ENCODE measurements at places on chromosomes 2 and 18.
A peak's percentile ranks its signal among the peaks of the same experiment; 100 is the strongest.

DNA sequence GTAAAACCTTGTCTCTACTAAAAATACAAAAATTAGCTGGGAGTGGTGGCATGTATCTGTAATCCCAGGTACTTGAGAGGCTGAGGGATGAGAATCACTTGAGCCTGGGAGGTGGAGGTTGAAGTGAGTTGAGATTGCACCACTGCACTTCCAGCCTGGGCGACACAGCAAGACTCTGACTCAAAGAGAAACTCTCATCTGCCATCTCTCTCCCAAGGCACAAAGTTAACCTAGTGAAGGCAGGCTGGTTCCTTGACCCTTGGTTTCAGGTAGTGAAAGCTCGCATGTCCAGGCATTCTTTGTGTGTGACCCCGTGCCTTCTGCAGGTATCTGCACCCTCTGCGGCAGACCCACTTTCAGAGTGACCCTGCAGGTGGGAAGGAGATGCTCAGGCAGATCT is 100.0 kb downstream of the WDSUB1 start:
- DNase-seq: no peak

DNA sequence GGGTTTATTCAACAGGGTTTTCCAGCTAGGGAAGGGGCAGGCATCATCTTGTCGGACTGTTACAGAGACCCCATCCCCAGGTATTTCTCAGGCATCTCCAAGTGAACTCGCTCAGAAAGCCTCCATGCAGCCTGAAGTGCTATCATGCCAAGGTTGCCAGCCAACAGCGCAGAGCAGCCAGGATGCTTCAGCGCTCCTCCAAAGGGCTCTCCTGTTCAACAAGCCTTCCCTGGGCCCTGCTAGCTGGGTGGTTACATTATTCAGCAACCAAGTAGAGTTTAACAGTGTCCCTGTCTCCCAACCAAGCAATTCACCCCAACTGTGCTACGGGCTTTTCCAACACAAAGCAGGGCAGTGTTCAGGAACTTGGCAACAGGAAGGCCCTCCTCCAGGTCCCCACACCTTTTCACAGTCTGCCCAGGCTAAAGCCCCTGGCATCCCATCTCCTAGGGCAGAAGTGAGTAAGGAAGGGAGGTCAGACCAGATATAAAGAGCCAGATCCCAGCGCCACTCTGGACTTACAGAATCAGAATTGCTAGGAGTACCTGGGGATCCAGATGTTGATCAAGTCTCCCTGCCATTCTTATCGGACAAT is 52.9 kb downstream of the ZBTB7C start:
- DNase-seq: no peak

DNA sequence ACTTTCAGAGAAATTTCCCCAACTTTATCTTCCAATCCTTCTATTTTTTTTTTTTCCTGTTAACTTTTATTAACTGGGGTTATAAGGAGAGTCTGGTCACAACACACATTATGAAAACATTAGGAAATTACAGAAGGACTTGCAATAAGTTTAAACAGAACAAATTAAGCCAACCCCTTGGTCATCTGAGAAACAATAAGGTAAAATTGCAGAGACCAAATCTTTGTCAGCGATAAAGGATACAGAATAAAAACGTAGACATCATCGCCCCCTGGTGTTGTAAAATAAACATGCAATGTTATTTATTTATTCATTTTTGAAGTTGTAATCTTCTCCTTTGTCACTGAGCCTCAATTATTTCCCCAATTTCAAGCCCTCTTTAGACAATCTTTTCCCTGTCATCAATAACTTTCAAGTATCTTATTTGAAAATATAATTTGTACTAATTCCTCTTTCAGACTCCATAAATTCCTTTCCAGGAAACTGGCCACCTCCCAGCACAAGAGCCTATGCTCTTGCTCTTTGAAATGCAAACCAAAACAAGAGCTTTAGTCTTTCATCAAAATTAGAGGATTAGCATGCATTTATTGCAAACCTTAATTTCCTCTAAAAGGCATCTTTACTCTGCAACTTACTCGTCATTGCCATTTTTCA is 19.5 kb downstream of the G6PC2 start:
- DNase-seq: peak; percentile 73

DNA sequence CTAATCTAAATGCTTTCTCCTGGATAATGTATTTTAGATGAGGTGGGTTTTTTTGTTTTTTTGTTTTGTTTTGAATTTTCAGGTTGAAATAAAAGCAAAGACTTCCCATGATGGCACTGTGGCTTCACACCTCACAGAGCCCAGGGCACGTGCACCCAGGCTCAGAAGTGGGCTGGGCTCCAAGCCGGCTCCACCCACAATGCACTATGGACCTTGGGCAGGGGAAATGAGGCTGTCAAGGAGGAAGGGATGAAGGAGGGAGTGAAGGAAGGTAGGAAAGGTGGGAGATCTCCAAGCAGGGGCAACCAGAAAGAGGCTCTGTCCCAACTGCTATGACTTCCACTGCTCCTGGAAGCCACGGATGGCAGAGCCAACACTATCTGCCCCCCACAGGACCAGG is 60.4 kb downstream of the BIN1 start:
- no peak for DNase-seq

Measured in suppressor macrophage treated with lipopolysaccharide for 1 hour (primary cell).